ENCODE measurements at places on chromosomes 4 and X.
A peak's percentile ranks its signal among the peaks of the same experiment; 100 is the strongest.

- DNase-seq = no peak
These were observed 16.2 kb upstream of the ZCCHC12 start for GRCh38 chrX:118807151-118808017.

GRCh38 chr4:173370130-173370476 is 651 bp upstream of the SAP30 start:
- DNase-seq = no peak

- DNase-seq = no peak
These were observed 13.4 kb upstream of the PBDC1 start for GRCh38 chrX:76159453-76159852.

GRCh38 chr4:25938787-25939186 is 24.8 kb downstream of the SMIM20 start:
- DNase-seq = peak; percentile 28

DNA sequence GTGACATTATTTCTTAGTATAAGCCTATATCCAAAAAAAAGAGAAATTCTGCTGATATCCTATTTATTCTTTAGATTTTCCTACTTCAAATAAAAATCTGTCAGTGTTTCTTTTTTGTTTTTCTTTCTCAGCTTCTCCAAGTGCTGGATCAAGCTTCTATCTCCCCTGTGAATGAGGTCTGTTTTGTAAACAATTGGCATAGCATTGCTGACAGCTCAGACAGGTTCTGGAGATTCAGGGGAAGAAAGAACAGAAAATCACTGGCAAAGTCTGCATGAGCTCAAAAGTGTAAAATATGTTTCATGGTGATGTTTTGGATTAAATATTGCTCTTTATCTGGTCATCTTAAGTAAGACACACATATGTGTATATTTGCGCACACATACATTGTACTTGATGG is 492.0 kb upstream of the IGFBP7 start:
- DNase-seq = no peak

DNA sequence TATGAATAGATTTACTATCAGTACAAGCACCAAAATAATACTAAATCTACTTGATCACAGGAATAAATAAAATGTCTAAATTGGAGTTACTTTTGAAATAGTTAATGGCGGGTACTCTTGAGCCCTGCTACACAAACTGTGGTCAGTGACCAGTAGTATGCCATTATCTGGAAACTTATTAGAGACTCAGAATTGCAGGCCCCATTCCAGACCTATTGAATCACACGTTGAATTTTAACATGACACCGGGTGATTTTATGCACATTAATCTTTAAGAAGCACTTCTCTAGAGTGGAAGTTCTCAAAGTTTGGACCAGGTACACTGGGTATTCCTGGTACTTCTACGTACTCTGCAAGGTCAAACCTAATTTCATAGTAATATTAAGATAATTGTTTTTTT is 660.0 kb upstream of the POU3F4 start:
- DNase-seq = no peak

DNA sequence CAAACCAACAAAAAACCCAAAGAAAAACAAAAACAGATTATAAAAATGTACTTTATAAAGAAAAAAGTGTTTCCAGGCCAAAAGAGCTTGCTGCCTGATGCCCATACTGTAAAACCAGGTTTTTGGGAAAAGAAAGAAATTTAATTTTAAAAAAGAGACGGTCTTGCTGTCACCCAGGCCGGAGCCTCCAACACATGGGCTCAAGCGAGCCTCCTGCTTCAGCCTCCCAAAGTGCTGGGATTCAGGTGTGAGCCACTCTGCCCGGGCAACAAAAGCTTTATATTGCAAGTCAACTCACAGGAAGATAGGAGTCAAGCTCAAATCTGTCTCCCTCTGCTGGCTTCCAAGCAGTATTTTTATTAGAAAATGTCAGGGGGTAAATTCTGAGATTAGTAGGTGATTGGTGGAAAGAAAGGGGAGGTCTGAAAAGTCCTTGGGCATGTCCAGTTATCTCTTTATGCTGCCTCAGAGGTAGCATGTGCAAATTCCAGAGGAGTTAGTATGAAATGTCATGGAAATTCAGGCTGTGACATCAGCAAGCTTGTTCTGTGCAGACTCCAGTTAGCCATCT is 39.4 kb downstream of the MGST2 start:
- no peak for DNase-seq

- no peak for DNase-seq
These were observed 1456.9 kb downstream of the TECRL start for GRCh38 chr4:62952366-62952765.

DNA sequence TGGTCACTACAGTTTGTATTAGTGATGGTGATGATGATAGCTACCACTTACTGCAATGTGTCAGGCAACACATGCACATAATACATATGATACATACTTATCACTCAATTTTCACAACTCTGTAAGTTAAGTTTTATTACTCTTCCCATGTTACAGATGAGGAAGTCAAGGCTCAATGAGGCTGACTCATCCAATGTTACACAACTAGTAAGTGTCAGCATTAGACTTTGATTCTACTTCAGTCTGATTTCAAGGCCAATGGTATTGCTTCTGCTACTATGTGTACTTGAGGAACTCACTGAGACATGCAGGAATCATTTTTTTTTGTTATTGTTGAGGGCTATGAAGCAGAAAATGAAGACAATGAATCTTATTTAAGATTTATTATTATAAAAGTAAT is 96.4 kb upstream of the TRPC5OS start:
- no peak for DNase-seq
